ENCODE measurements at places on chromosomes 4 and X. TPM values are rescaled to one million over a fixed set of nuclear protein-coding genes. Genes with fewer than 3 reads are reported as not detected.

Gene NMU
- polyA plus RNA-seq, result not detected

Gene CLGN
- 0.40 TPM for polyA plus RNA-seq

Gene HSFX3
- polyA plus RNA-seq, result not detected

Gene DCAF12L2
- polyA plus RNA-seq, result 0.07 TPM

Gene TIMP1
- polyA plus RNA-seq, result 15.7 TPM

Gene SSX4
- not detected for polyA plus RNA-seq

Gene PABPC4L
- polyA plus RNA-seq, result 0.14 TPM

Gene PCDH19
- 0.13 TPM for polyA plus RNA-seq

Gene PASD1
- polyA plus RNA-seq, result not detected

Gene MGAT4D
- not detected for polyA plus RNA-seq

Gene TKTL2
- not detected for polyA plus RNA-seq

Gene ZNF674
- polyA plus RNA-seq, result 1.3 TPM

Gene VSIG4
- 6.7 TPM for polyA plus RNA-seq

Gene AFM
- polyA plus RNA-seq, result not detected

Gene NWD2
- 0.01 TPM for polyA plus RNA-seq

Measured in psoas muscle (tissue), 8 donors.